Activated CD8-positive, alpha-beta memory T cell treated with anti-CD3 and anti-CD28 coated beads for 24 hours (primary cell): ENCODE measurements at places on chromosomes 13 and 19.

GRCh38 chr19:31613683-31614219 lies 264.5 kb upstream of the TSHZ3 start:
- no peak for DNase-seq

- DNase-seq = peak; percentile 75
Measured at GRCh38 chr19:40217934-40218890, at the start of gene TTC9B. Gene TTC9B, minus strand, starts transcription at chr19:40218384. Its CDS starts 3 bp downstream, at chr19:40218381.

GRCh38 chr19:54029301-54029700 lies 34.4 kb downstream of the VSTM1 start:
- no peak for DNase-seq

DNA sequence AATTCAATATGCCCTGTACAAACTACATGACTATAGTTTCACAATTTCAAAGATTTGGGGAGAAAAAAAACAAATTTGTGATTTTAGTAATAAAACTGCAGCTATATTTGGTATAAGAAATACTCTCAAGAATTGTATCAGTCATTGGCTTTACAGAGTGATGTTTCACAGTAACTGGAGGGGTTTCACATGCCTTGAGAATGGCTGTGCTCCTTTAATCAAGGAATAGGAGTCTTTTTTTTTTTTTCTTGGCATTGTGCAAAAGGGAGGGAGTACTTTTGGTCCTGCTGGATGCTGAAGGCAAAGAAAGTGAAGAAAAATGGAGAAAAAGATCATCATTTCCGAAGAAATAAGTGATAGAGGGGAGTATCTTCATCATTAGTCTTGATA lies 6.8 kb downstream of the ZNF507 start:
- no peak for DNase-seq

DNA sequence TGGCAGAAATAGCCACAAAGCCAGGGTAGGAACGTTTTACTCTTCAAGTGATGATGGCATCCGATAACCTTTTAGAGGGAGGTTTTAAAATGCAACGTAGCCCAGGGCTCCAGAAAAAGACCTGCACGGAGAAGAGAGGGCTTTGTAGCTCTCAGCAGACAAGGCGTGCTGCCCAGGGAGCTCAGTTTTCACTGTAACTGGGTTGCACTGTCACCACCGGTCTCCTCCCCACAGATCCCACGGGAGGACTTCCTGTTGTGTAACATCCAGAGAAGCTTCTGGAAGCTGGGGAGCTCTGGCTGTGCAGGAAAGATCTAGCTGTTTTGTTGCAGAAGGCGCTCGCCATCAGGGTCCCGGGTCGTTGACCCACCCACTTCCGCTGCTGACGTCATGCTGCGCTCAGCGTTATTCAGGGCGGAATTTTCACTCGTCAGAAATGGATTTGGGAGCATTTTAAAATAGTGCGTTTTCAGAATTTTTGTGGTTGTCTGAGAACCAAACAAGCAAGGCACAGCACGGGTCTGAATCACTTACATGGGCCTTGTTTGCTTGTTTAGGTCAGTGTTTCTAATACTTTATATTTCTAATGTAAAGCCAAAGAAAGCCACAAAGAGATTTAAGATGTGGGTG lies 50.8 kb downstream of the ATP11A start:
- DNase-seq = no peak

DNA sequence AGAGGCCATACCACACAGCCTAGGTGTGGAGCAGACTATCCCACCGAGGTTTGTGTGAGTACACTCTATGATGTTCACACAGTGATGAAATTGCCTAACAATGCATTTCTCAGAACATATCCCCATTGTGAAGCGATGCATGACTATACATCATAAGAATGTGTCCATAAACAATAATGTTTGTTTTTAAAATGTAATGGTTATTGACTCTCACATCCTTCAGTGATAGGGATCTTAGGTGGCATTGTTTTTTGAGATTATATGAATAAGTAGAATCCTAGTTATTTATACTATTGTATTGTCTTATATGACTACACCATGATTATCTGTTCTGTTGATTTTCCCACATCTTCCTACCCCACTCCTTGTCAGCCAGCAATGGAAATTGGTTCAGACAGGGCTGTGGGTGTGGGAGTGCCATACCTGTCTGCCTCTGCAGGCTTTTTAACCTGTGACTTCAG lies 13.6 kb downstream of the CCNA1 start:
- DNase-seq = no peak

GRCh38 chr13:89324582-89324981 lies 1653.4 kb downstream of the SLITRK5 start:
- no peak for DNase-seq

GRCh38 chr19:1488282-1488601 lies 1.9 kb downstream of the PCSK4 start:
- DNase-seq = no peak
